ENCODE measurements at places on chromosomes 5 and 9. TPM values are rescaled to one million over a fixed set of nuclear protein-coding genes. Genes with fewer than 3 reads are reported as not detected.

- H3K27me3 ChIP-seq = no peaks in the 10 kb centered on the region
- no peak overlapping the region for H3K4me3 ChIP-seq
- no peaks in the 10 kb centered on the region for H3K36me3 ChIP-seq
- H3K4me1 ChIP-seq = no peaks in the 10 kb centered on the region
- no peak for DNase-seq
Observed at GRCh38 chr9:110700953-110701352, 32.4 kb downstream of the MUSK start.

DNA sequence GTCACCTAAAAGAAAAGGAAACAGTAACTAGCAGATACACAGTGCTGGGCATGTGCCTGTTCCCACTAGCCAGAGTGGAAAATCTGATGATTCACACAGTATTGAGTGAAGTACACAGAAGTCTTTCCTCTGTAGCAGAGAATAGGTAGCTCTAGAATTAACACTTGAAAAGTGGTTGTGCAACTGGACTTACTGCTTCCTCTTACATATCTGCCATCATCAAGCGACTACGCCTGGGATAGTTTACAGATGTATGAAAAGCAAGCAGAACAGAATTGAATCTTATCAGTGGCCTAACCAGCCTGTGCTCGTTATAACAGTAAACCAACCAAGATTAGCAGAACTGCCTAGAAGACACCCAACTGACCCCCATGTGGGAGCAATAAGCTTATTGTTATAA lies 130.6 kb downstream of the DTWD2 start:
- no peaks in the 10 kb centered on the region for H3K4me1 ChIP-seq
- no peaks in the 10 kb centered on the region for H3K27me3 ChIP-seq
- no peak overlapping the region for H3K4me3 ChIP-seq
- H3K36me3 ChIP-seq = no peaks in the 10 kb centered on the region
- no peak for DNase-seq

GRCh38 chr5:43353668-43354067 lies 40.5 kb upstream of the HMGCS1 start:
- no peaks in the 10 kb centered on the region for H3K4me1 ChIP-seq
- no peak overlapping the region for H3K27ac ChIP-seq
- DNase-seq = no peak
- H3K4me3 ChIP-seq = no peak overlapping the region

The ZNF474 gene
- total RNA-seq = not detected

The PCDHGC4 gene
- 1.8 TPM for total RNA-seq

The DHX29 gene
- total RNA-seq = 22.5 TPM

The ZNF484 gene
- total RNA-seq = 4.9 TPM

Data from left ventricle myocardium inferior (tissue), 1 donor.